ENCODE measurements at places on chromosomes 1 and 21.

- DNase-seq, result no peak
These were observed 68.4 kb upstream of the GPR88 start for GRCh38 chr1:100469578-100469977.

DNA sequence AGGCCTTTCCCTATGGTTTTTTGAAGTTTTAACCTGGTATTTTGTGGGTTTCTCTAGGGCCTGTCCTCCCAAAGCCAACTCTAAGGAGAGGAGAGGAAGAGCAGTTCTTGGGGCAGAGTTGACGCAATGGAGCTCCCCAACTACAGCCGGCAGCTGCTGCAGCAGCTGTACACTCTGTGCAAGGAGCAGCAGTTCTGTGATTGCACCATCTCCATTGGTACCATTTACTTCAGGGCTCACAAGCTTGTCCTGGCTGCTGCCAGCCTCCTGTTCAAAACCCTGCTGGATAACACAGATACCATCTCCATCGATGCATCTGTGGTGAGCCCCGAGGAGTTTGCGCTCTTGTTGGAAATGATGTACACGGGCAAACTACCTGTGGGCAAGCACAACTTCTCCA is 38.2 kb downstream of the ZBTB40 start:
- no peak for DNase-seq

DNA sequence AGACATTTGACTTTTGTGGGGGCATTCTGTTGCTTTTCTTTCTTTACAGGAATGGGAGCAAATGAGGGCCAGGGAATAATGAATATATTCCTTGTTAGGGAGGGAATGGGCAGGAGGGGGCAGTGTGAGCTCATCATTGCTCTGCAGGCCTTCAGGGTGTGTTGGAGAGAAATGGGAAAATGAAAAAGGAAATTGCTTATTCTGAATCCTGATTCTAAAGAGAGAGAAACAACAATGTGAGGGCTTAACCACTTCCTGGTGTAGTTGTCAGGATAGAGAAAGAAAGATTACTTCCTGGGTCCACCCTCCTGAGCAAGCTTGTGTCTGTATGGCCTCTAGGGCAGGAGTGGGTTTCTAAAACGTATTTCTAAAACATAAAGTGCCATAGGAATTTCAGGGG is 28.3 kb downstream of the VANGL2 start:
- DNase-seq, result peak; percentile 48

DNA sequence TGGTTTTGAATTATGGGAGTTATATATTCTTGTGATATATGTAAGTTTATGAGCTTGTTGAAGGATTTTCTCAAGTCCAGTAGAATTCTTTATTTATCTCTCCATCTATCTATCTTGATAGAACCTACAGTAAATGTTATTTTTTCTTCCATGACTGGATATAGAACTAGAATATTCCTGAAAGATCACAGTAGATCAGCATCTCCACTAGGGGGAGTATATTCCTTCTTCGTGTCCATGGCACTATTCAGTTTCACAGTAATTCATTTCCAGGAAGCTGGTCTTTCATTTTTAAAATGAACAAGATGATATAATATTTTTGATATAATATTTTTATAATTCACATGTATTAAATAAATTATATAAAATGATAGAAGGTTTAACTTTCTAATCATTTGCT is 18.8 kb downstream of the TMPRSS15 start:
- DNase-seq, result no peak

GRCh38 chr1:214380986-214381695 is 100.2 kb downstream of the SMYD2 start:
- no peak for DNase-seq

GRCh38 chr1:242870966-242871365 is 346.5 kb upstream of the PLD5 start:
- DNase-seq, result no peak

DNA sequence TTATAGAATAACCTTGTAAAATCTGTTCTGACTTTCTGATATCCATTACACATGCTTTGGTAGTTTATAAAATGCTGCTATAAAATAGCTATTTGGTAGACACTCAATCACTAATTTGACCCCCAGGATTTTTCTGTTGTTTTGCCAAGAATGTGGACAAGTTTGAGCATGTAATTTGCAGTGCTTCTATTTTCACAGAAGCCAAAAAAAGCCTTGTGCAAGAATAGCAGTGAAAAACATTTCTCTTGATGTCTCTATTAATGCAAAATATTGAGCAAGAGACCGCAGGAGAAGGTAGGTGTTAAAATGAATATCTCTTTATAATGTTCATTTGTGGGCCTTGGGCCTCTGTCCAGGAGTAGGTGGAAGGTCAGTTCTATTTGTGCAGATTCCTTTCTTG is 22.5 kb downstream of the MAP3K7CL start:
- DNase-seq, result no peak

GRCh38 chr1:16677552-16678431 is 11.0 kb upstream of the RNU1-3 start:
- DNase-seq, result peak; percentile 28

DNA sequence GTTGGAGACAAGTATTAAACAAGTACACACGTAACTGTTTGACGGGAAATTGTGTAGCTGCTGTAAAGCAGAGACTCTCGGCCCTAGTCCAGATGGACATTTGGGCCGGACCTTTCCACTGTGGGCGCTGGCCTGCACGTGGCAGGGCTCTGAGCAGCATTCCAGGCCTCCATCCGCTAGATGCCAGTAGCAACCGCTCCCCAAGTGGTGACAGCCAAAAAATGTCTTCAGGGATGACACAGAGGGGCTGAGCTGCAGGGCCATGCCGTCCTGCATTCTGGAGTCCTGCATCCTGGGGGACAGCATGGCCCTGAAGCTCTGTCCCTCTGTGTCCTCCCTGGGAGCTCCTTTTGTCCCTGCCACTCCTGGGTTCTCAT is 24.8 kb downstream of the A3GALT2 start:
- no peak for DNase-seq

DNA sequence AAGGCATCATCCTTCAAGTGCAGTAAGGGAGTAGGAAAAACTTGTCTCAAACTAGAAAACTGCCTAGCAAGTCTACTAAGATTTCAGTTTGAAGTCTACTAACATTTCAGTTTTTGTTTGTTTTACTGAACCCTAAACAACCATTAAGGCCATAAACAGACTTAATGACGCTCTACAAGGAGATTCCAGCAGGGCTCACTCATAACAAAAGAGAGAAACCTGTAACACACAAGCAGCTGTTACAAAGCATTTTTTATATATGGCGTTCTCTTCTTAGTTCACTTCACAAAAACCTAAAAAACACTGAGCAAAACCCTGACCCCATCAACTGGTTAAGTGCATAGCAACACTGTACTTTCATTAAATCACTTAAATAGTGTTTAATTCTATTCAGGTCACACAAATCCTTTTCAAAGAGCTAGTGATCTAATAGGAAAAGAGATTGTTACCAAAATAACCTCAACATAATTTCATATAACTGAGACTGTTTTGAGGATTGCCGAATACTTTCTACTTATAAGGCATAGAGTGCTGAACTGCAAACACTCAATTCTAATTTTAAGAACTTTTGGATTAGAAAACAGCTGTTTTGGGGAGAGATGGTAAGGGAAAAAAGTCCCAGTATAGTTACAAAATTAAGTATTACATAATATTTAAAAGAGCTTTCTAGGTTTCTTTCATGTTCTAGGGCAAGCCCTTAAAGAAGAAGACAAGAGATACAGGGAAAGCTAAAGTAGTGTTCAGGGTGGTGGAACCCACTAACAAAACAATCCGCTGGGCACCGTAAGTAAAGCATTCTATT is 1.4 kb downstream of the B3GALNT2 start:
- peak; percentile 6 for DNase-seq

- peak; percentile 10 for DNase-seq
These were observed 184.8 kb downstream of the BRINP2 start for GRCh38 chr1:177355575-177355974.

- DNase-seq, result no peak
These were observed 576.2 kb downstream of the PTPRU start for GRCh38 chr1:29812408-29813135.

DNA sequence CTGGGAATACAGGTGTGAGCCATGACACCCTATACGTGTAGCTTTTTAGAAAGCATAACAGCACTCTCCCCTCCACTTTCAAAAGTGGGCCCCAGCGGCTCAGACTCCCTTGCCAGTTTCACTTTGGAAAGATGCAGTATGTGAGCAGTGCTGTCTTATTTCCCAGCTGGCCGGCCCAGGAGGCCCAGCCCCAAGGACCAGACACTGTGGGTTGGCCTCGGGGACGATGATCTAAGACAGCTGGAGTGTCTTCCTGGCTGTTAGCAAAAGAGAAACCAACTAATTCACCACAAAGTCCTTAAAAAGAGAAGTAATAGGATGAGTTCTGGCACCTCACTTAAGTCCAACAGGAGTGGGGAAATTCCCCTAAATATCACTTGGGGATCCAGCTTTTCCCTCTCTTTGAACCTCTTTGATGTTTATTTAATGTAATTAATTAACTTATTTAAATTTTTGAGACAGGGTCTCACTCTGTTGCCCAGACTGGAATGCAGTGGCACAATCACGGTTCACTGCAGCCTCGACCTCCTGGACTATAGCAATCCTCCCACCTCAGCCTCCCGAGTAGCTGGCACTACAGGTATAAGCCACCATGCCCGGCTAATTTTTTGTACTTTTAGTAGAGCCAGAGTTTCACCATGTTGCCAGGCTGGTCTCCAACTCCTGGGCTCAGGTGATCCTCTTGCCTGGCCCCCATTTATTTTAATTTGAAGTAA is 17.6 kb upstream of the CLIC4 start:
- peak; percentile 92 for DNase-seq

- DNase-seq, result peak; percentile 53
These were observed 48.9 kb downstream of the HLCS start for GRCh38 chr21:36917471-36918158.

DNA sequence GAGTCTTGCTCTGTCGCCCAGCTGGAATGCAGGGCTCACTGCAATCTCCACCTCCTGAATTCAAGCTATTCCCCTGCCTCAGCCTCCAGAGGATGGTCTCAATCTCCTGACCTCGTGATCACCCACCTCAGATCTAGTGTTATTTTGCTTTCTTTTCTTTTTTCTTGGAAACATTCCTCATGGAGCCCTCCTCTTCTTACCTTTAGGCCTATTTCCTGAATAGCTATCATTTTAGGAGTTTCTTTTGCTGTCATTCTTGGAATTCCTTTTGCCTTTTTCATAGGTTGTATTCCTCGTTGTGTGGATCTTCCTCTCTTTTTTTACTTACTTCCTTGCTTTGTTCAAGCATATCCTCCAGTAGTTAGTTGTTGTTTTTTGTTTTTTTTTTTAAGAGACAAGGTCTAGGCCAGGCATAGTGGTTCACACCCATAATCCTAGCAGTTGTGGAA is 173.8 kb downstream of the RASAL2 start:
- DNase-seq, result no peak

GRCh38 chr1:207860531-207860930 is 50.4 kb downstream of the CD34 start:
- DNase-seq, result no peak

- DNase-seq, result no peak
These were observed 52.7 kb downstream of the SCCPDH start for GRCh38 chr1:246776923-246777322.

GRCh38 chr21:45996311-45997204 is 15.0 kb downstream of the COL6A1 start:
- no peak for DNase-seq

DNA sequence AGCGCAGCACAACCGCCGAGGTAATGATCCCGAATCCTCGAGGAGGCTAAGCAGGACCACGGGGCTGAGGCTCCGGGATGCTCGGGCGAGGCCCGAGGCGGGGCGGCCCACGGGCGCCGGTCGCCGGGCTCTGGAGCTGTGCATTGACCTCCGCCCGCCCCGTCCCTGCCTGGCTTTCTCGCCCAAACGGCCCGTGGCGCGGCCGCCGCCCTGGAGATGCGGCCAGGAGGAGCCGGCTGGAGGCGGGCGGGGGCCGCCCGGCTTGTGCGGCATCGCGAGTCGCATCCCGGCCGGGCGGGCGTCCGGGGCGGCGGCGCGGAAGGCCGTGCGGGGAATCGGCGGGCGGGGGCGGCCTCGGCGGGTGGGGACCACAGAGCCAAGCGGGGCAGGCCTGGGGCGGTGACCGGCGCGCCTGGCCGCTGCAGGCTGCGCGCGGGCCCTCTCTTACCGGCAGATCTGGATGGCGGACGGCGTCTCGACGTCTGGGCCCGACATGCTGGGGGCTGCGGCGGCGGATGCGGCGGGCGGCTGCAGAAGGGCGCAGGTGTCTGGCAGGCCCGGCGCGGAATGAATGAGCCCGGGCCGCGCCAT is 663 bp downstream of the ACOT7 start:
- no peak for DNase-seq

GRCh38 chr1:17630986-17631385 is 91.5 kb downstream of the ARHGEF10L start:
- DNase-seq, result no peak

DNA sequence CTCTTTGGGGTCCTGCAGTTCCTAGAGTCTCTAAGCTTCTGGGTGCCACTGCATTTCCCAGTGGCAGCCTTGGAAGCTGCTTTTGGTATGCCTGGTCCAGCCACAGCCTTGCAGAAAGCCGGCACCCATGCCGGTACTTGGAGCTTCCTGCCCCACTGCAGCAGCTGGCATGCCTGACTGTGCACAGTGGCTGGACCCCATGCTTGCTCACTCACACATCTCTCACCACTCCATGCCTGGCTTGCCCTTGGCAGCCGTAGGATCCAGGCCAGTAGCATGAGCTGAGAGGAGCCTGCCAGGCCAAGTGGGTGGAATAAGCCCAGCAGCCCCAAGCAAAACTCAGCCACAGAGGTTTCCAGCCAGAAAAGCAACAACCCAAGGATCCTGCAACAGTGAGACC is 20.3 kb upstream of the FNBP1L start:
- no peak for DNase-seq

GRCh38 chr1:23618586-23619083 is 59.3 kb upstream of the ID3 start:
- no peak for DNase-seq

DNA sequence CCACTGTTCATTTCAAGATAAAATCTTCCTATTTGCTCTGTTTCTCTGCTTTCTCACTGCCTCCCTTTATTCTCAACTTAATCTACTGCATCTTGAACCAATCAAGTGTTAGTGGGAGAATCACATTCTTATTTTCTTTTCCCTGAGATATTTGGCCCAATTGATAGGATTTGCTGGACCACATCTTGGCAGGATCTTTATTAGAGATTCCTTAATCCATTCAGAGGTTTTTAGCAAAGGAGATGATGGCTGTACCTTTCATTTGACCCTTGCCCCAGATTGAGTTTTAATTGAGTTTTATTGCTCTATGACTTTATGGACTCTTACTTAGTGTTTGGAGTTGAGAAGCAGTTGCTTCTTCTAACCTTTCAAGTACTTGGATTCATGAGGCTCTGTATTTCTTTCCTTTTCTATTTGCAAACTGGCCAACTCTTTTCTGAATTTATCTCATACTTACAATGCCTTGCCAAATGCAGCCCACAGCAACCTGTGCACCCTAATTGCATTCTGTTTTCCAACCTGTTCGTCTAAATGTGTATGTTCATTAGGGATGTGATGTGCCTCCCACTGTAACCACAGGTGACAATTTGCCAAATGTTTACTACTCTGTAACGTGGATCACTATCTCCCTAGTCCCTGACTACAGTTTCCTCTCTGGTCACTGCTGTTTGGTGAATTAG is 274.8 kb upstream of the KAZN start:
- no peak for DNase-seq

GRCh38 chr1:114468047-114468446 is 43.0 kb downstream of the TRIM33 start:
- no peak for DNase-seq

- peak; percentile 30 for DNase-seq
These were observed 14.3 kb downstream of the RRP15 start for GRCh38 chr1:218299416-218299815.

- no peak for DNase-seq
These were observed 47.7 kb downstream of the ELAVL4 start for GRCh38 chr1:50156241-50157010.

Data from brain microvascular endothelial cell (primary cell).